ENCODE measurements at places on chromosomes 1 and 21.

GRCh38 chr1:20445956-20446355 lies 40.1 kb downstream of the CAMK2N1 start:
- DNase-seq, result no peak

GRCh38 chr1:224500796-224501195 lies 66.2 kb upstream of the WDR26 start:
- no peak for DNase-seq

GRCh38 chr1:227952374-227953021 lies 4.8 kb upstream of the WNT9A start:
- DNase-seq, result no peak

- DNase-seq, result peak; percentile 88
Observed at GRCh38 chr1:16440470-16441281, at the start of gene NECAP2. Gene NECAP2 (plus strand): TSS chr1:16440724. CDS start chr1:16440762, 38 bp downstream.

GRCh38 chr1:199851439-199852140 lies 175.9 kb upstream of the NR5A2 start:
- DNase-seq, result no peak

DNA sequence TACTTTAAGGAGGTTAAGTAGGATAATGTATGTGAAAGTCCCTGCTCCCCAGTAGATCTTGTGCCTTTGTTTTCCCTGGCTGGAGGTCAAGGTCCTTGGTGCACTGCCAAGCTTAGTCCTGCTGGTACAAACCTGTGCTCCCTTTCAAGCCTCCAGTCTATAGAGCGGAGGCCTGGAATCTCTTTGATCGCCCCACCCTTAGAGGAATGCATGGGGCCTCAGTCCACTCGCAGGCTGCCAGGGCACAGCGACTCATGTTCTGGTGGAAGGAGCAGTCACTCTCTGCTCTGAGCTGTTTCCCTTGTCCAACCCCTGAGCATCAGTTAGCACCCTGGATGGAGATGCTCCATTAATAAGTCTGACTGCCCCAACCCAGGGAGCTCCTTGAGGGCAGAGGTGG lies 121.8 kb downstream of the HMGB4 start:
- no peak for DNase-seq

DNA sequence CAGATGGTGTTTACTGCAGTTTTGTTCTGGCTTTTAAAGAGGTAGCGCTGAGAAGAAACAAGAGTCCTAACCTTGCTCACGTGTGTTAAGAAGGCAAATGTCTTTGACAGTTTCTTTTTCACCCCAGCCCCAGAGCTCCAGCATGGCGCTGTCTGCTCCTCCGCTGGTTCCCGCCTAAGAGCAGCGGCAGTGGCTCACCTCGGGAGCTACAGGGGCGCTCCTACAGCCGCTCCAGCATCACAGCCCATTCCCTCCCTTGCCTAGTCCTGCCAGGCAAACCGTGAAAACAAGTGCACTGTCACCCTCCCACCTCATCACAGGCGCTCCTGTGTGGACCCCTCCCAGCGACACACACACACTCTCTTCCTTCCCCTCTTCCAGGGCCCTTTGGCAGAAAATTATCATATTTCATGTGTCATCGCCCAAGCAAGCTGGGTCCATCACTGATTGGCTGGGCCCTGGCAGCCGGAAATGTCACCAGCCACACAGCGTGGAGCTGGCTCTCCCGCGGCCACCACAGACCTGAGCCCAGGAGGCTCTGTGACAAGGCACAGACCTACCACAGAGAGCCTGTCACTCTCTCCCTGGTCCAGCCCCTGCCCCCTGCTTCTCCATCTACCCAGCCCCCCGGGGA lies 1.2 kb upstream of the HIVEP3 start:
- peak; percentile 78 for DNase-seq

DNA sequence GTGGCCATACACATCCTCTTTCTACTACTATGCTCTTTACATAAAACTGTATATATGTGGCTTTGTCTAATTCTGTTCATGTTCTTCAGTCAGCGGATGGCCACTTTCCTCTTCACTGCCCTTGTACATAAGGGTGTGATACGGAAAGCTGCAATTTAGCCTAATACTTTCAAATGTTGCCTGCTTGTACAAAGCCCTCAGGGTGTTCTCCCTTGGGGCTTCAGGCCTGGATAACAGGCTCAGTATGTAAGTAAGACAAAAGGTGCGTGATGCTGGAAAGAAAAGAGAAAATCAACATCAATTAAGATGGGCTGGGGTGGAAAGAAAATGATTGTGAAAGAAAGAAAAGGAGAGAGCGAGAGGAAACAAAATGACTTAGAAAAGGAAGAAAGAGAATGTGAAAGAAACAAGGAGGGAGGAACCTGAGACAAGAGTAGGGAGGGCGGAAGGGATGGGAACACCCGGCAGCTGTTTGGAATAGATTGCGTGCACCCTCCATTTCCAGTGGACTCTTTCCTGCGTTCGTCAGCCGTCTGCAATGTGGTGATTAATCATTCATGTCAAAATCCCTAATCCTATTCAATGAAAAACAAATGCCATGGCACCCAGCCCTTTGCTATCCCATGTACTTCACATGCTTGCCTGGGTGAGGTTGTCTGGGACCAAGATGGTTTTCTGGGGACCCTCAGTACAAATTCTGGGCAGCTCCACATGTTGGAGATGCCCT lies 553.6 kb downstream of the NUF2 start:
- DNase-seq, result no peak

GRCh38 chr1:182625719-182626504 lies 21.7 kb upstream of the RGS16 start:
- no peak for DNase-seq

DNA sequence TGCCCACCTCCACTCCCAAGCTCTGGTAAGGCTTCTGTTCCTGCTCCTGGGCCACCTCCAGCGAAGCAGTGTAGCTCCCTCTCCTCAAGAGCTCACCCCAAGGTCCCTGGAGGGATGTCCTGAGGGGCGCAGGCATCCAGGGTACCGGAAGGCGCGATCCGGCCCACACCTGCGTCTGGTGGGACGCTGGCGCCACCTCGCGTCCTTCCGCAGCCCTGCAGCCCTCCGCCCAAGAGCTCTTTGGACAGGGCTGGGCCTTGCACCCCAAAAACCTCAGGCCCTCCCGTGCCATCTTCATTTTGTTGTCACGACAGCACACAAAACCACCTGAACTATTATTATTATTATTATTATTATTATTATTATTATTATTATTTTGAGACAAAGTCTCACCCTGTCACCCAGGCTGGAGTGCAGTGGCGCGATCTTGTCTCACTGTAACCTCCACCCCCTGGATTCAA lies 49.2 kb upstream of the PAX7 start:
- DNase-seq, result no peak

GRCh38 chr1:21833392-21833976 lies 21.4 kb downstream of the LDLRAD2 start:
- no peak for DNase-seq

DNA sequence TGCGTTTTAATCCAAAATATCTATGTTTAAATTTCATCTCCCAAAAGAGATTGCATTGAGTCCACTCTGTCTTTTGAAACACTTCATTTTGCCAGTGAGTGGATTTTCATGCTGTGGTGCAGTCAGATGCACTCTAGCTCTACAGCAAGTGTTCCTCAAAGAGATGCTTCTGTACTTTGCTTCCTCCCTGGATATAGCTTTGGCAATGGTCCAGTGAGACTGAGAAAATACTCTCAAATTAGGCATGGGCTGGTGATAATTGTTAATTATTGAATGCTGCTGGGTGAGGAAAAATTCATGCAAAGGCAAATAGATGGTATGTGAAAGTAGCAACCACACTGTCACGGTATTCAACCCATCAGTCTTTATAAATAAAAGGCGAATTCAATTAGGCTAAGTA lies 396.9 kb downstream of the ADGRL2 start:
- no peak for DNase-seq

GRCh38 chr1:246108278-246108925 lies 398.7 kb downstream of the SMYD3 start:
- DNase-seq, result no peak

DNA sequence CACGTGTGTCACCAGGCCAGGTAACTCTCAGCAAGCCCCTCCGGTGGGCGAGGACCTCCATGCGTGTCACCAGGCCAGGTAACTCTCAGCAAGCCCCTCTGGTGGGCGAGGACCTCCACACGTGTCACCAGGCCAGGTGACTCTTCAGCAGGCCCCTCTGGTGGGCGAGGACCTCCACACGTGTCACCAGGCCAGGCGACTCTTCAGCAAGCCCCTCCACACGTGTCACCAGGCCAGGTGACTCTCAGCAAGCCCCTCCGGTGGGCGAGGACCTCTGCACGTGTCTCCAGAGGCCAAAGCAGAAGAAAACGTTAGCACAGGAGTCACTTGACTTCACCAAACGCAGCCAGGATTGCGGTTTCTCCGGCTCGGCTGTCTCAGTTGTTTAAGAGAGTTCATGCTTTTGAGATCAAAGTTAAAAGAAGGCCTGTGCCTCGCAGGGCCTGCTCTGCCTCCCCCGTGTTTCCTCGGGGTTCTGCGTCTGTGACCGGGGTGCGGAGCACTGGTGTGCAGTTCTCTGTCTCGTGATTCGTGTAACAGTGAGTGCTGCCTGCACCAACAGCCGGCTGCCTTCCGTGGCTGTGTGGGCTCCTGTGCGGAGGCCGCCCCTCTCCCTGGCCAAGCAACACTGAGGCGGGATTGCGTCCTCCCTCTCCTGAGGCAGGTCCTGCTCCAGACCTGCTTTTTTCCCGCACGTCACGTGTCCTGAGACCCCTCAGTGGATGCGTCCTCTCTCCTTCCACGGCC lies 56.6 kb downstream of the PRKCZ start:
- no peak for DNase-seq

GRCh38 chr1:116257836-116258235 lies 115.2 kb upstream of the ATP1A1 start:
- DNase-seq, result no peak

DNA sequence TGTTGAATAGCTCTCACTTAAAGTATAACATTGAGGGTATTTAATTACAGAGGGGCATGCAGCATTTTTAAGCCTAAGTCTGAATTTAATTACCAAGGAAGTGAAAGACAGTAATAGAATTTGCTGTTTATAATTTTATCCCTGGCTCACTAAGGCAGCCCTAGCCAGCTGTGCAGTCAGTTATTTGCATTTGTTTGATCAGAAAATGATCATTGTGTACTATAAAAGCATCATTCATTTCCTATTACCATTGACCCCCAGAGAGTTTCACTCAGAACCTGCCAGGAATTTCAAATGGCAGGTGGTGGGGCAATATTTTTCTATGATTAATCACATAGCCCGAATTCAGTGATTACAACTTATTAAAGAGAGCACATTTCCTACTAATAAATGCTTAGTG lies 277.1 kb upstream of the KAZN start:
- no peak for DNase-seq

GRCh38 chr21:32653326-32653901 lies 41.2 kb upstream of the CFAP298 start:
- no peak for DNase-seq

DNA sequence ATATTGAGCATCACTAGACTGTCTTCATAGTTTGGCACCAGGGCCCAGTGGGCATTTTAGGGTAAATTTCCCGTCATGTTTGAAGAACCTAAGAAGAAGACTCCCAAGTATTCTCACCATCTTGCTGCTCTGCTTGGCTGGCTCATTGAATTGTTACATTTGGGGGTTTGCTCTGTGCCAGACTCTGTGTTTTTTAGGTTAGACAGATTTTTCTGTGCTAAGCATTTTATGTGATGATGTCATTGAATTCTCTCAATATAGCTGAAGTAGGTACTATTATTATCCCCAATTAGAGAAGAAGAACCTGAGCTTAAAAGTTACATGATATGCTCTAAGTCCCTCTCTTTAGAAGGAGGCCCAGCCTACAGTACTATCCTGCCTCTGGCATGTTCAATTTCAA lies 28.0 kb upstream of the DNASE2B start:
- no peak for DNase-seq

DNA sequence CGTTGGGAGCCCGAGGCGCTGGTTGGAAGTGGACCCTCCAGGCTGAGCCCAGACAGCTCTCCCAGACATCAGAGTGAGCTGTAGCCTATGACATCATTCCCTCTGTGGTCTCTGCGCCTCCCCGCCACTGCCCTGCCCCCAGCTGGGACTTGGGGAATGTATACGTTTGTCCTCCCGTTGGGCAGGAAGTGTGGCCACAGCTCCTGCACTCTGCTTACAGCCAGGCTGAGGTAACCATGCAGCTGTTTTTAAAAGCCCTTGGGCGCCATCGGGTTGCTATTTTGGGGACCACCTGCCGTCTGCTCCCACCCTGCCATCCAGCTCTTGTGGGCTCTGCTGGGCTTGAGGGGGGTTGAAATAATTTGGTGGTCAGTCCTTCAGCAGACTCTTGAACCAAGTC lies 7.8 kb downstream of the VASH2 start:
- DNase-seq, result no peak

DNA sequence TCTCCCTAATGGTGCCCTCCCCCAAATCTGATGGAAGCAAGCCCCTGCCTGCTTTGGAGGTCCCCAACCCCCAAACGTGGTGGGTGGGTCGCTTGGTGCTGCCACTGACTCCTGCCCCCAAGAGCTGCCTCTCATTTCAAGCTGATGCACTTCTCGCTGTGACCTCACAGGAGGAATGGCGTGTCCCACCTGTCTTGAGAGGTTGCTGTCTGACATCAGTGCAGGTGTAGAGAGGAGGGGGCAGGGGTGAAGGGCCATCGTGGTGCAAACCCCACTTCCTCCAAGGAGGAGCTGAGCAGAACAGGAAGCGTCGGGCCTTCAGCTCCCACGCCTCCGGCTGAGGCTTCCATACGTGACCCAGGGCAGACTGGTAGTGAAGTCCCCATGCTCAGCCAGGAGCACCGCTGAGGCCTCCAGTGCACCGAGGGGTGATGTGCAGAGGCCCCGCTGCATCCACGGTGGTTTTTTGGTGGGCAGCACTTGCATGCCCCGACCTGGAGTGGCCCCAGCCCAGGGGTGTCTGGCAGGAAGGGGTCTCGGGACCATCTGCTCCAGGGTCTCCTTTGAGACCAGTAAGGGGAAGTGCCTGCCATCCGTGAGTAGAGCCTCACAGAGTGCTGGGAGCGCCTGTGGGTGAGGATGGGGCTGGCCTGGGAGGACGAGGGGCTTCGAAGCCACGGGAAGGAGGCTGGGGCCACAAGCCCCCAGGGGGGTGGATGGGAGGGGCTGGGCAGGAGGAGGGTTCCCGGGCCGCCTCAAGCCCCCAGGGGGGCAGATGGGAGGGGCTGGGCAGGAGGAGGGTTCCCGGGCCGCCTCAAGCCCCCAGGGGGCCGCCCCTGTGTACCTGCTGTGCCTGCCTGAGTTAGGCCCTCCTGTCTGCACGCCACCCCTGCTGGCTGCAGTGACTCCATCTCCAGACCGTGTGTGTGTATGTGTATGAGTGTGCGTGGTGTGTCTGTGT lies 39.8 kb downstream of the WDR4 start:
- no peak for DNase-seq

GRCh38 chr21:45371081-45371480 lies 33.9 kb upstream of the COL18A1 start:
- DNase-seq, result no peak

- no peak for DNase-seq
Observed at GRCh38 chr1:201610858-201611257, 71.9 kb downstream of the NAV1 start.

- no peak for DNase-seq
Observed at GRCh38 chr1:18653916-18654315, 23.3 kb downstream of the PAX7 start.

DNA sequence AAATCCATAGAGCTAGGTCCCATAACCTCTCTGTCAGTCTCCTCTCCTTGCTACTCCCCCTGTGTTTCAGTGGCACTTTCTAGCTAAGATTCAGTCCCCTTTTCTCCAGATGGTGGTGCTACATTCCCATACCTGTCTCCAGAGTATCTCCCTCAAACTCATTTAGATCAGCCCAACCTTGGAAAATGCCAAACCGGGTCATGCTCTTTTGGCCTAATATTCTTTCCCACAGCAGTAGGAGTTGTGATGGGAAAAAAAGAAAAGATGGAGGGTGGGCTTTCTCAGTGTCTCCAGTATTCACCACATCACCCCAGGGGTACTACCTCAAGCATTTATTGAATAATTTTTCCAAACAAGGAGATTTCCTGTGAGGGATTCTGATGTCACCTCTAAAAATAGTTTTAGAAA lies 3.2 kb upstream of the RXFP4 start:
- no peak for DNase-seq

All from occipital lobe (tissue), 3 donors.